ENCODE measurements at places on chromosomes 1 and 21. TPM values are rescaled to one million over a fixed set of nuclear protein-coding genes. Genes with fewer than 3 reads are reported as not detected.
A peak's percentile ranks its signal among the peaks of the same experiment; 100 is the strongest.

DNA sequence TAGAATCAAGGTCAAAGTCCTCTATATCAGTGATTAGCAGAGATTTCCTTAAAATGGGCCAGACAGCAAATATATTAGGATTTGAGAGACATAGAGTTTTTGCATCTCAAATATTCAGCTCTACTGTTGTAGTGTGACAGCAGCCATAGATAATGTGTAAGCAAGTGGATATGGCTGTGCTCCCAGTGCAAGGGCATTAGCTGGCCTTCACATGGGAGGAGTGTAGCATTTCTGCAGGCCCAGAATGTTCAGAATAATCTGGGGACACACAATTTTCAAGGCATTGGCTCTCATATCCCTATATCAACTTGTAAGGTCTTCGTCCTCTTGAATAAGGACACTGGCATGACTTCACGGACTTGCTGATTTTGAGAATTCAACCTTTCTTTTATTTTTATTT is 402.3 kb upstream of the ADAMTS5 start:
- no peaks in the 10 kb centered on the region for H3K4me1 ChIP-seq
- no peak overlapping the region for H3K27ac ChIP-seq
- no peak for DNase-seq
- H3K27me3 ChIP-seq = no peaks in the 10 kb centered on the region

The CFAP141 gene
- total RNA-seq = not detected

The PCSK9 gene
- total RNA-seq = 3.8 TPM

GRCh38 chr1:60695716-60696171 is 386.6 kb upstream of the NFIA start:
- no peaks in the 10 kb centered on the region for H3K27me3 ChIP-seq
- no peak for DNase-seq
- no peak overlapping the region for H3K4me3 ChIP-seq
- H3K36me3 ChIP-seq = no peaks in the 10 kb centered on the region
- peaks cover 15% of the 10 kb centered on the region for H3K4me1 ChIP-seq

The C8A gene
- not detected for total RNA-seq

The ATAD3C gene
- 0.42 TPM for total RNA-seq

DNA sequence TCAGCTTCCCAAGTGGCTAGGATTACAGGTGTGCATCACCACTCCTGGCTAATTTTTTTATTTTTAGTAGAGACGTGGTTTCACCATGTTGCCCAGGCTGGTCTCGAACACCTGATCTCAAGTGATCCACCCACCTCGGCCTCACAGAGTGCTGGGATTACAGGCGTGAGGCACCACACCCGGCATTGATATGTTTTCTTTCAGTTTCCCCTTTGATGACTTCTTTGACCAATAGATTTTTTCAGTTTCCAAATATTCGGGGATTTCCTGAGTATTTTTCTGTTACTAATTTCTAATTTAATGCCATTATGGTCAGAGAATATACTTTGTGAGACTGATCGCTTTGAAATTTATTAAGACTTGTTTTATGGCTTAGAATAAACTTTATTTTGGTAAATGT is 406.1 kb downstream of the RYR2 start:
- H3K4me1 ChIP-seq = no peaks in the 10 kb centered on the region
- DNase-seq = no peak
- no peak overlapping the region for H3K4me3 ChIP-seq
- H3K27me3 ChIP-seq = no peaks in the 10 kb centered on the region
- no peaks in the 10 kb centered on the region for H3K36me3 ChIP-seq

GRCh38 chr1:224402472-224403036 is 32.0 kb downstream of the WDR26 start:
- no peak for DNase-seq
- H3K4me3 ChIP-seq = no peak overlapping the region
- peaks cover 15% of the 10 kb centered on the region for H3K36me3 ChIP-seq
- no peaks in the 10 kb centered on the region for H3K27me3 ChIP-seq
- H3K4me1 ChIP-seq = no peaks in the 10 kb centered on the region

The HJV gene
- not detected for total RNA-seq

- H3K4me3 ChIP-seq = peak overlapping the region; percentile 99
- no peaks in the 10 kb centered on the region for H3K36me3 ChIP-seq
- H3K27ac ChIP-seq = peak overlapping the region; percentile 77
- no peak for DNase-seq
These were observed 552 bp upstream of the ZNF496 start for GRCh38 chr1:247332215-247332622.

The VANGL2 gene
- total RNA-seq = 1.4 TPM

DNA sequence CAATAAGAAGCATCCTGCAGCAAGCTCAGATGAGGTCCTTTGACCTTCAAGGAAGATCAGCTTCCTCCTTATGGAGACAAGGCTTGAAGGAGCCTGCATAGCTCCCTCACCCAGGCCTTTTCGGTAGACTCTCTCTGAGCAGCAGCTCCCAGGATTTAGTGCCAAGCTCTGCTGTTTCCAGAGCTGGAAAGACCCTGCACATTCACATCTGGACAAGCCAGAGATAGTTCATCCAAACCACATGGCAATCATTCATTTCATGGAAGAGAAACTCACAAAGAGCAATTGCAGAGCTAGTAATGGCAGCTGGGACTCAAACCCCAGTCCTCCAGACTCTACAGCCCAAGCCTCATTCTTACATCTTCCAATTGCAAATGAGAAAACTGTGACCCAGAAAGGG is 76.4 kb upstream of the EDN2 start:
- H3K27me3 ChIP-seq = no peaks in the 10 kb centered on the region
- H3K4me1 ChIP-seq = no peaks in the 10 kb centered on the region
- no peak for DNase-seq
- no peaks in the 10 kb centered on the region for H3K36me3 ChIP-seq

The TCHH gene
- total RNA-seq = under 0.01 TPM

- no peak overlapping the region for H3K27ac ChIP-seq
- H3K4me3 ChIP-seq = no peak overlapping the region
- H3K27me3 ChIP-seq = no peaks in the 10 kb centered on the region
- no peak for DNase-seq
- no peaks in the 10 kb centered on the region for H3K36me3 ChIP-seq
These were observed 205.8 kb upstream of the EDN2 start for GRCh38 chr1:41690331-41690730.

The RGSL1 gene
- not detected for total RNA-seq

GRCh38 chr1:55571767-55572166 is 356.6 kb upstream of the USP24 start:
- no peaks in the 10 kb centered on the region for H3K4me1 ChIP-seq
- no peak for DNase-seq
- H3K27me3 ChIP-seq = no peaks in the 10 kb centered on the region
- no peaks in the 10 kb centered on the region for H3K36me3 ChIP-seq
- H3K4me3 ChIP-seq = no peak overlapping the region
- no peak overlapping the region for H3K27ac ChIP-seq

The TDRD5 gene
- 0.21 TPM for total RNA-seq

GRCh38 chr1:93219443-93219842 is 38.9 kb downstream of the CCDC18 start:
- DNase-seq = no peak
- H3K4me3 ChIP-seq = no peak overlapping the region

DNA sequence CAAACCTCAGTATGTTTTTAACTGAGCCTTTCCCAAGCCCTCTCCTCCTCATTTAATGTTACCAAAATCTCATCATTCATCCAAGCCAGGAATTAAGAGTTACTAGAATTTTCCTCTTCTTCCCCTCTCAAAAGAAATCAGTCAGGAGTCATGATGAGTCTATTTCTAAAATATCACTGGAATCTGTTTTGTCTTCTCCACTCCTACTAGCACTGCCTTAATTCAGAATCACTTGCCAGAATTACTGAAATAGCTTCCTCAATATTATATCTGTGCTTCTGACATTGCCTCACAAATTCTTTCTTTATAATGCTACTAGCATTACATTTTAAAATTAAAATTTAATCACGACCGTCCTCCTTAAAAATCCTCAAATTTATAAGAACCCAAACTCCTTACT is 106.1 kb downstream of the PTGER3 start:
- no peaks in the 10 kb centered on the region for H3K4me1 ChIP-seq
- no peak overlapping the region for H3K27ac ChIP-seq
- no peak for DNase-seq
- no peaks in the 10 kb centered on the region for H3K36me3 ChIP-seq

DNA sequence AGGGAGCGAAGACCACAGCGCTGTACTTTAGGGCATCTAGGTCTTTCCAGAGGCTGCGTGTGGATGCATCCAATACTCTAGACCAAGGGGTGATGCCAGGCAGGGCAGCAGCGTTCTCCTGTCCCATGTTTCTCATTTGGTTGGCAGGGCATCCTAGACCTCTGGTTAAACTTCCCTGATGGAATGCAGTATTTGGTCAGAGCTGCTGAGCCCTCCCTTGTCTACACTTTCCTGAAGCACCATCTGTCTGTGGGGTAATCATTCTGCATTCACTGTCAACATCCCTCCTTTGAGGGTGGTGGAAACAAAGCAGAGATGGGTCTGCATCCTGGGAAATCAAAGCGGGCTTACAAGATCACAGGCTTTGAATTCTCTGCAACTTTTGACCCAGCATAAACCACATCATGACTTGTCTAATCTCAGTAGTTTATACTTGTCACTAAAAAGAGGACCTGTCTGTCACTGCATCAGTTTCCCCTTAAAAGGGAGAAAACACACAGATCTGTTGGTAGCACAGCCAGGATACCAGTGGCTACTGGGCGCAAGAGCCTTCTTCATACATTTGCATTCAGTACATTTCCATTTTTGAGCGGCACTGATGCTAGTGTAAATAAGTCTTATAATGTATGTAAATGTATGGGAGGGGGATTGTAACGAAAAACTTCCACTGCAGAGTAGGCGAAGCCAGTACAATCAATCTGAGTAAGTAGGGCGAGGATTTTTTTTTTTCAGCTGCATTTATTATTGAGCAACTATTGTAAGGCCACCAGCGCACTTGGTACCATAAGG is 106.3 kb downstream of the GALNT2 start:
- H3K4me1 ChIP-seq = peaks cover 47% of the 10 kb centered on the region
- no peaks in the 10 kb centered on the region for H3K27me3 ChIP-seq
- no peaks in the 10 kb centered on the region for H3K36me3 ChIP-seq
- H3K27ac ChIP-seq = no peak overlapping the region
- DNase-seq = no peak

DNA sequence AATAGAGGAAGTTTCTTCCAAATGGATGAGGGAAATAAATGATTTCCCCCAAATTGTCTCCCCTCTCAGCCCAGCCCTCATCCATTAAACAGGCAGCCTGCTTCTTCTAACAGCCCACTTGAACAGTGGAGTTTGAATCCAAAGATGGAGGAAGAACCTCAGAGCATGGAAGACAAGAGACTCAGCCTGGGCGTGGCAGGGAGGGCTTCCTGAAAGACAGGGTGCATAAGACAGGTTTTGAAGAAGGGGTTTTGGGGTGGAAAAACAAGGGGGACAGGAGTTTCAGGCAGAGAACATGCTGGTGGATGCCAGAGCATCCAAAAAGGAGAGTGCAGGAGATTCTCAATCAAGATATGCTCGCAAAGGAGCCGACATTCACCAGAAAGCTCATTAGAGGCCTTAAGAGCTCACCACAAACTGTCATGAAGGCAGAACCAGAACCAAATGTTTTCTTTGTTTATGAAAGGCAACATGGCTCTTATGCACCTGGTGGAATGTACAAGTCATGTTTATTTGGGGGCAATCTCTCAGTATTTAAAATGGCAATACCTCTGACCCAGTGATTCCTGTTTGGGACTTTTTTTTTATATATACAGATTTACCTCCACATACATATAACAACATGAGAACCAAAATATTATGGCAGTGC is 26.5 kb upstream of the TSPEAR start:
- no peaks in the 10 kb centered on the region for H3K27me3 ChIP-seq
- no peak overlapping the region for H3K27ac ChIP-seq
- H3K4me3 ChIP-seq = no peak overlapping the region
- no peaks in the 10 kb centered on the region for H3K4me1 ChIP-seq

GRCh38 chr1:185573162-185573561 is 161.0 kb upstream of the HMCN1 start:
- H3K27me3 ChIP-seq = no peaks in the 10 kb centered on the region
- H3K4me3 ChIP-seq = no peak overlapping the region
- DNase-seq = no peak
- no peak overlapping the region for H3K27ac ChIP-seq
- no peaks in the 10 kb centered on the region for H3K4me1 ChIP-seq

Measured in tibial nerve (tissue), 4 donors.